M059J (cell line): ENCODE measurements at places on chromosomes 5 and 9. TPM values are rescaled to one million over a fixed set of nuclear protein-coding genes. Genes with fewer than 3 reads are reported as not detected.

The RANBP17 gene
- not detected in 2 replicates for total RNA-seq

The RASGEF1C gene
- not detected in 2 replicates for total RNA-seq

The FLT4 gene
- total RNA-seq = not detected in 2 replicates

The TMOD1 gene
- total RNA-seq = 0.84 and 2.4 TPM in 2 replicates

The SH3TC2 gene
- total RNA-seq = 2.4 and 7.2 TPM in 2 replicates

The MLLT3 gene
- total RNA-seq = 13.8 and 18.1 TPM in 2 replicates

The SUSD3 gene
- total RNA-seq = 0.12 and 1.4 TPM in 2 replicates

The PCDHB8 gene
- total RNA-seq = 0.98 and 3.8 TPM in 2 replicates

The FOXI1 gene
- total RNA-seq = not detected in 2 replicates

The CER1 gene
- total RNA-seq = not detected in 2 replicates

The SLC45A2 gene
- not detected in 2 replicates for total RNA-seq

The NIPBL gene
- total RNA-seq = 12.0 and 13.3 TPM in 2 replicates

The YIPF5 gene
- total RNA-seq = 123 and 221 TPM in 2 replicates

The ANP32B gene
- total RNA-seq = 12.6 and 23.6 TPM in 2 replicates

The PSAT1 gene
- 73.0 and 82.0 TPM in 2 replicates for total RNA-seq

The PCDH12 gene
- not detected in 2 replicates for total RNA-seq

The IL13 gene
- total RNA-seq = not detected in 2 replicates

The FOXD4L5 gene
- total RNA-seq = 0.07 TPM in 1 of 2 replicates, not detected in the other

The AMBP gene
- 0.10 TPM in 1 of 2 replicates, not detected in the other for total RNA-seq
